ENCODE measurements at places on chromosomes 3 and 15.

DNA sequence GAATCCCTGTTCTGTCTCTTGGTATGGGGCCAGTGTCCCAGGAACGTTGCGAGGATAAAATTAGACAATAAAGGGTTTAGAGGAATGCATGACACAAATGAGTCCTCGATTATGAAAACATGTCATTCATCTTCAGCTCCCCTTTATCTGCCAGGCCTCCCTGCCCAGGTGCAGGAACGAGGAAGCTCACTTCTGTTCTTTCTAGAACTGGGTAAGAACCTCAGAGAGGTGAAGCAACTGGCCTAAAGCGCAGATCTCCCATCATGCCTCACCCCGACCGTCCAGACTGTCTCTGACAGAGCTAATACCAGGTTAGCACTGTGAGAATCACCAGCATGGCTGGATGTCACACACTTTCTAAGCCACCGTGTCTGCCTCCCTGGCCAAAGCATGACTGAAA lies 1.5 kb upstream of the ITIH1 start:
- DNase-seq: no peak

GRCh38 chr15:75167588-75168350 lies 33.9 kb upstream of the C15orf39 start:
- no peak for DNase-seq

DNA sequence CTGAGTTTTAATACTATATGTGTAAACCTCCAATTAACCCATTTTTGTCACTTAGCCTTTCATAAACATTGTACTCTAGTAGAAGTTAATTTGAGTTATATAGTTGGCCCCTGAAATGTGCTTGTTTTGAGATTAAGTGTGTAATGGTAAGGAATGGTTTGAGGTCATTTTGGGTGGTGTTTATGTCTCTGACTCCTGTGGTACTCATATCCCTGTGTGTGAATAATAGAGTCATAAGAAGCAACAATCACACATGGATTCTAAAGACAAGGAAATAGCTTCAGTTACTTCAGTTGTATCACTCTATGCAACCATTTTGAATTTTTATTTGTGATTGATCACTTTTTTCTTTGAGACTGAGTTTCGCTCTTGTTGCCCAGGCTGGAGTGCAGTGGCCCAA lies 408.5 kb downstream of the MFSD1 start:
- no peak for DNase-seq

DNA sequence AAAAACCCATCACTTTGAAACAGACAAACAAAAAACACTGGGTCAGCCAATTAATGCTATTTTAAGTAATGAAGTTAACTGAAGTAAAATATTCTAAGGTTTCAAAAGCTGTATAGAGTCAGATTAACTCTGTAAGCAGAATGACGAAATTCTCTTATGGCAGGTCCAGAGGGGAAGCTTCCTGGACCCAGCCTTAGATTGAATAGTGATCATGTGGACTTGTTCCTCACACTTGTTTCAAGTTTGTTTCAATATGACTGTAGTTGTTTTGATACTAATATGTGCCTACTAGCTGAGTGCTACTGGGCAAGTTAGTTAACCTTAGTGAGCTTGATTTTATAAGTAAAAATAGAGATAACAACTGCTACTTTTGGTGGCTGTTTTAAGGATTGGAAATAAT lies 32.6 kb downstream of the PLS1 start:
- no peak for DNase-seq

- DNase-seq: no peak
These were observed 363.6 kb downstream of the NR2F2 start for GRCh38 chr15:96693990-96694517.

DNA sequence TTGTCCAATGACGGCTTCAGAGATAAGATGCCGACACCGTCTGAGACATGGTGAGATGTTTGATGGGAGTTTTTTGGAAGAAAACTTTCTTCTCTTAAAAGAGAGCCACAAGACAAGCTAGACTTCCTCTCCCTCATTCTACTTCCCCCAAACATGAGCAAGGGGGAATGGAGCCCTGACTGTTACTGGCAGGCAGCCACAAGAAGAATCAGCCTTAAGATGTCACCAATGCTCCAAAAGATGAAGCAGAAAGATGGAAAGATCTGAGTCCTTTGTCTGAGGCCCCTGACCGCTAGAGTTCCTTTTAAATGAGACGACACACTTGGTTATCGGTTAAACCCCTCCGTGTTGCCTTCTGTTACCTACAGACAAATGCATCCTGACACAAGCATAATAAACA lies 108.7 kb downstream of the ST8SIA2 start:
- no peak for DNase-seq

- no peak for DNase-seq
These were observed 40.6 kb upstream of the USP3 start for GRCh38 chr15:63463793-63464192.

GRCh38 chr3:13189639-13190377 lies 116.6 kb upstream of the IQSEC1 start:
- DNase-seq: no peak

DNA sequence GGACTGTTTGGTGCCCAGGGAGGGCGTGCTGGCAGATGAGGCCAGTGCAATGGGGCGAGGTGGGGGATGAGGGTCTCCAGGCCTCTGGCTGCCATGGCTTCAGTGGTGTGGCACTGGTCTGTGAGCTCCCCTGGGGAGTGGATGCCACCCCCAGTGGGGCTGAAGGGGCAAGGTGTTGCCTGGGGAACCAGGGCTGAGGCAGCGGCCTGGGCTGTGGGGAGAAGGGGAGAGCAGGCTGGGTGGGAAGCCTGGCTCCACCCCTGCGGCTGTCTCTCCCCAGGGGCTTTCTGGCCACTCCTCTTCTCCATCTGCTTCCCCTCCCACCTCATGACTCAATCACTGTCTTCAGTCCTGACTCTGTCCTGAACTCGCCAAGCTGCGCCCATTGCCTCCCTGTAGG lies 88.4 kb upstream of the TLE3 start:
- no peak for DNase-seq

- no peak for DNase-seq
These were observed 67.5 kb downstream of the RPL22L1 start for GRCh38 chr3:170802164-170803151.

DNA sequence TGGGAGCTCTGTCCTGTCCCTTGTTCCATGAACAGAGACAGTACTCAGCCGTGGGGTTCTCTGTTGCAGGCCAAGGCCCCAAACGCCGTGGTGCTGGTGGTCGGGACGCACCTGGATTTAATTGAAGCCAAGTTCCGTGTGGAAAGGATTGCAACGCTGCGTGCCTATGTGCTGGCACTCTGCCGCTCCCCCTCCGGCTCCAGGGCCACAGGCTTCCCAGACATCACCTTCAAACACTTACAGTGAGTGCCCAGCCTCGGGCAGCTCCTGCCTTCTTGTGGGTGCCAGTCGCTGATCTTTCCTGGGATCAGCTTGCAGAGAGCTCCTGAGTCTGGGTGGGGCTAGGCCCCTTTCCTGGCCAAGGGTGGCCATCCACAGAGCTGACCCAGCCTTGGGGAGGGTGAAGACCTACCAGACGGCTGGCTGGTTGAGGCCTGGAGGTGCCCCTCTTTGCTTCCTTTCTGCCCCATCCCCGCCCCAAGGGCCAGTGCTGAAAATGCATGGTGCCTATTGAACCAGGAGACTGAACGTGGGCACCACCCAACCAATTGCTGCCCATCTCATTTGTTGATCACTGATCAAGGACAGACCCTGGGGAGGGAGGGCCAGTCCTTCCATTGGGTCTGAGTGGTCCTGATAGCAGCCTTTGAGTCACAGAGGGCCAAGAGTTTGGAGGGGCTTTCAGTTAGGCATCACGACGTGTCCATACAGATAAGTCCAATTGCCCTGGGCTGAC lies 106.9 kb downstream of the LRRK1 start:
- DNase-seq: no peak

DNA sequence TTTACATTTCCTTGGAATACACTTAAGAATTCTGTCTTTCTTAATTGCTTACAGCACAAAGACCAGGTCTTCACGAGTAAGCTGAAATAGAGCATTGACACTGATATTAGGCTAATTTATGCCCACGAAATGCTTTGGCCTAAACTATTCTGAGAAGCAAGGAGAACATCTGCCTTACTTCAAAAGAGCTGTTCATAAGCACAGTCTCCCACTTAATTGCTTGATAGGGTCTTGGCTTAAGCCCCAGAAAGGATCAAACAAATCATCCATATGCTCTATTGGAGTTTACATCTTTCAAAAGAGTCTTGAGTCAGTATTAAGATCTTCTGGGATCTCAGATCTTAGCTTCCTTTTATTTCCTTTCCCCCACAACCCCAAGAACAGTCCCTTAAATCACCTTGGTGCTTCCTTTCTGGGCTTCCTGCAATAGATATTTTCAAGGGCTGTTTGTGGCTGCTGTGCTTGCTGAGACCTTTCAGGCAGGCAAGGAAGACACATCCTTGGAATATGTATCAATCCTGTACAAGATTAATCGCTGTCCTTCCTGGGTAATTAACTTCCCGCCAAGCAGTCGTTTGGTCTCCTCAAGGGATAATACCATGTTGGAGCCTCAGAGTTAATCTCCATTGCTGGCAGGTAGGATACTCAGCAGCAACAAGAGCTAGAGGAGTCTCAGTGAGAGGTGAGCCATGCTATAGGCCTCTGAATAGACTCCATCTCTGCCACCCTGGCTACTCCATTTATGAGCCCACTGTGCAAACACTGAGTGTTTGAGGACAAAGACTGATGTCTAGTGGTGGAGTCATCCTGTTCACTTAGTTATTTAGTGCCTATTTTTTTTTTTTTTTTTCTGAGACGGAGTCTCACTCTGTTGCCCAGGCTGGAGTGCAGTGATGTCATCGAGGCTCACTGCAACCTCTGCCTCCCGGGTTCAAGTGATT lies 37.1 kb downstream of the TMEM158 start:
- DNase-seq: no peak

DNA sequence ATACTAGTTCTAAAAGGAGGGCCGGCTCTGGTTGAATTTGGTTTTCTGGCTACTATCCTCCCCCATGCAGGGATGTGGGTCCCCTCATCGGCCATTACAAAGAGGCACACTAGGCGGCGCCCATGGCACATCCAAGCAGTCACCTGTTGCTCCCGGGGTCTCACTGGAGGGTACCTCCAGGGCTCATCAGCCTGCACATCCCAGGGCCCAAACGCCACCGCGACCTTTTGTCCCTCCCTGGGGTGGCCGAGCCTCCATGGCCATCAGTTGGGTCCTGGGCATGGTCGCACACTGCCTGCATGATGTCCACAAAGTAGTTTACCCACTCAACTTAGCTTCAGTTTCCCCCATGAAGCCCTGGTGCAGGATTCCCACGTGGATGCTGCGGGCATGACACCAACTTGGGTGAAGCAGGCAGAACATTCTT lies 28.3 kb downstream of the IDH3A start:
- peak; percentile 13 for DNase-seq

GRCh38 chr3:119483101-119483500 lies 14.3 kb downstream of the POGLUT1 start:
- DNase-seq: no peak

GRCh38 chr3:106249159-106249558 lies 380.3 kb upstream of the CBLB start:
- no peak for DNase-seq

DNA sequence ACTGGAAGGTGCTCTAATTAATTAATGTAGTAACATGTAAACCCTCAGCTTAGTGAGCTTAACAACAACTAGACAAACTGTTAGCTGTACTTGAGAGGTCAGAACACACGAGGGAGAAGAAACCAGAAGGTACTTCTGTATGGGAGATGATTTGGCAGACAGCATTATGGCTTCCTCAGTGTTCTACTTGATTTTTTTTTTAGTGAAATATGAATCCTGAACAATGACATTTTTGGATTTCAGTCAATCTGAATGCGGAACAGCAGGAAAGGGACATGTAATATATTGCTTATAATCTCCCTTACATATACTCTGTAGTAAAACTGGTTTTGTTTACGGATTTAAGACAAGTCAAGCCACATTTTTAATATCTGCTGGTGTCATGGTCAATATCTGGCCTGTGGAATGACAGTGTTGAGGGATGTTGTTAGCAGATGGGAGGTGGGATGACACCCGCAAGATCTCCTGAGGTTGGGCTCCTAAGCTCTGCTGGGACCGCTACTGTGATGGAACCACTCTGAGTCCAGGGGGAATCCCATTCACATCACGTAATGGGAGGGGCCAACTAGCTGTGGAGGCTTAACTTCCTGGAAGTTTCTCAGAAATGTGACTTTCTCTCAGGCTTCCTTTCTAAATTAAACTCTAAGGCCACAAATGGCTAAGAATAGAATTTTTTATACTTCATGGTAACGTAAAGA lies 18.7 kb downstream of the TNFAIP8L3 start:
- no peak for DNase-seq
